ENCODE measurements at places on chromosomes 13 and 19.
A peak's percentile ranks its signal among the peaks of the same experiment; 100 is the strongest.

DNA sequence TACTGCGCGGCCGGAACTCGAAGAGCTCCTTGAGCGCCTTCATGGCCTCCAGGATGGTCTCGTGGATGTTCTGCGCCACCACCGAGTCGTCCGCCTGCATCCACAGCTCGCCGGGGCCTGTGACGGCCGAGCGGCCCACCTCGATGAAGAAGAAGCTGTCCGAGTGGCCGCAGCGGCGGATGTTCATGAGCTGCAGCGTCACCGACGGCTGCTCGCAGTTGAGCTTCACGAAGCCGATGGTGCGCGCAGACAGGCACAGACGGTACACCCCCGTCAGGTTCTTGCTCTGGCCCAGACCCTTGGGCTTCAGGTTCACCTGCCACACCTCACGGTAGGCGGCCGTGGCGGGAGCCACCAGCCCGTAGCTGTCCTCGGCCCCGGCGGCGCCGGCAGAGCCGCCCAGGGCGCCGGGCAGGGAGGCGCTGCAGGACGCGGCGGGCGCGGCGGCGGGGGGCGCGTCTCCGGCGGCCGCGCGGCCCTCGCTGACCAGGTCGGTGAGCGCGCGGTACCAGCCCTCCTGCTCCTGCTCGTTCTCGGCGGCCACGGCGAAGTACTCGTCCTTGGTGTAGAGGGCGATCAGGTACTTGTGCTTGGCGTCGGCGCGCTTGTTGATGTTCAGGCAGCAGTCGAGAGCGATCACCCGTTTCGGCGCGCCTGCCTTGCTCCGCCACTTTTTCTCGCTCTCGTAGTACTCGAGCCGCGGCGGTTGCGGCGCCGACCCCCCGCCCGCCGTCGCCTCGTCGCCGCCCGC, 1.1 kb downstream of the IRS2 start:
- peak; percentile 78 for DNase-seq

DNA sequence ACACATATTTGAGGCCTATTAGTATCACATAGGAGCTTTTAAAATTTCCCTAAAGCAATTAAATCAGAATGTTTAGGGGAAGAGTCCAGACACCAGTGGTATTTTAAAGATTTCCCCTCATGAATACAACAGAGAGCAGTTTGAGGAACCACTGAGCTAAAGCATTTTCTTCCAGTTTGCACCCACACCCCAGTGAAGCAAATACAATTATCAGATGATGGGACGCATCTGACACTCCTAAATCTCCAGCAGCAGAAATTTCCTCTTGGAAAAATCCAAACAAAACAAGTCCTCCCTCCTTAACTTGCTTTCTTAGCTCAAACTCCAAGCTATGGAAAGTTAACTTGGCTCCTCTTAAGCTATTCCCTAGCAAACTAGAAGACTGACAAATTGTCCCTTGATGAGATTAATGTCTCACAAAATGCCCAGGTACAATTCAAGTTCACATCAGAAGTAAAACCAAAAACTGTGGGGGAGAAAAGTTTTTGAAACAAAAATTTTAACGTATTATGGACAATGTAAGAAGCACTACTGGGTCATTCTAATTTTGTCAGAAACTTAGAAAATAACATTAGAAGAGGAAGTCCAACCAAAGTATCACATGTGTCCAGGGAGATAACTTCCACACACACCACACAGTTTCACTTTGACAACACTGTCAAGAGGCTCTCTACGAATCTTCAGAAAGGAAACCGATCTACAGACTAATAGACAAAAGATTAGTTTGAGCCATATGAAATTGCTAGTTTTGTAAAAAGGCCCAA, 74.1 kb downstream of the ABCC4 start:
- no peak for DNase-seq

- DNase-seq, result peak; percentile 29
These were observed 12.5 kb downstream of the PEPD start for GRCh38 chr19:33508941-33509614.

GRCh38 chr19:46487802-46488445, 7.7 kb downstream of the PNMA8B start:
- DNase-seq, result no peak

- no peak for DNase-seq
These were observed 97.2 kb upstream of the EDNRB start for GRCh38 chr13:78015782-78016181.

- no peak for DNase-seq
These were observed 15.9 kb upstream of the ZNF681 start for GRCh38 chr19:23774524-23774971.
